OCI-LY7 (cell line): ENCODE measurements at places on chromosomes 12 and 14. TPM values are rescaled to one million over a fixed set of nuclear protein-coding genes. Genes with fewer than 3 reads are reported as not detected.

PIWIL1 gene
- total RNA-seq = not detected in 2 replicates

ABCD2 gene
- total RNA-seq = 1.9 and 2.4 TPM in 2 replicates

DNA sequence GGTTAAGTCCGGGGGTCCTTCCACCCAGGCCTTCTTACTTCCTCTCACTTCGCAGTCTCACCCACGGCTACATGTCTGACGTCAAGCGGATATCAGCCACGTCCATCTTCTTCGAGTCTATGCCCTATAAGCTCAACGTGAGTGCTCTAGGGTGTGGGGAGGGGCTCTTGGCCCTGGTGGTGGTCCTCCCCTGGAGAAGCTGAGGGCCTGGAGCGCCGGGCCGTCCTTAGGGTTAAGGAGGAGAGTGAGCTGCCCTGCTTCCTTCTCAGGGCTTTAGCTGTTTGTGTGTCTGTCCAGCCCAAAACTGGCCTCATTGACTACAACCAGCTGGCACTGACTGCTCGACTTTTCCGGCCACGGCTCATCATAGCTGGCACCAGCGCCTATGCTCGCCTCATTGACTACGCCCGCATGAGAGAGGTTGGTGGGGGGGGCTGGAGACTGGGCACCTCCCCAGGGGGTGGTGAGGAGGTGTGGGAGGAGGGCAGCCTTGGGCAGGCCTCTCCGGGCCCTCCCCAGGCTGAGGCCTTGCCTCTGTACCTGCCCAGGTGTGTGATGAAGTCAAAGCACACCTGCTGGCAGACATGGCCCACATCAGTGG is 2.7 kb downstream of the SHMT2 start:
- DNase-seq = no peak

GRCh38 chr14:56810836-56811592 is 735 bp upstream of the OTX2 start:
- no peak for DNase-seq

DNA sequence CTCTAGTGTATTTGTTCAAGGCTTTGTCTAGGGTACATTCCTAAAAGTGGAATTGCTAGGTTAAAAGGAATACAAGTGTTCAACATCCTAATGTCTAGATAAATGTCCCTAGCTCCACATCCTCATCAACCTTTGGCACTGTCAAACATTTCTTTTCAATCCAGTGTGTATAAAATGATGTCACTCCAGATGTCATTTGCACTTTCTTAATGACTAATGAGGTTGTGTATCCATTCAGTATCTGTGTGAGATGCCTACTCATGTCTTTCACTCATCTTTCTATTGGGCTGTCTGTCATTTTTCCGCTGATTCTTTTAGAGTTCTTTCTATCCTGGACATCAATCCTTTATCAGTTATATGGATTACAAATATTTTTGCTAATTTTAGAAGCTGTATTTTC is 43.3 kb downstream of the ARMH4 start:
- no peak for DNase-seq

GRCh38 chr14:80940146-80940545 is 1.4 kb downstream of the CEP128 start:
- peak; percentile 16 for DNase-seq
